ENCODE measurements at places on chromosomes 4 and X.

DNA sequence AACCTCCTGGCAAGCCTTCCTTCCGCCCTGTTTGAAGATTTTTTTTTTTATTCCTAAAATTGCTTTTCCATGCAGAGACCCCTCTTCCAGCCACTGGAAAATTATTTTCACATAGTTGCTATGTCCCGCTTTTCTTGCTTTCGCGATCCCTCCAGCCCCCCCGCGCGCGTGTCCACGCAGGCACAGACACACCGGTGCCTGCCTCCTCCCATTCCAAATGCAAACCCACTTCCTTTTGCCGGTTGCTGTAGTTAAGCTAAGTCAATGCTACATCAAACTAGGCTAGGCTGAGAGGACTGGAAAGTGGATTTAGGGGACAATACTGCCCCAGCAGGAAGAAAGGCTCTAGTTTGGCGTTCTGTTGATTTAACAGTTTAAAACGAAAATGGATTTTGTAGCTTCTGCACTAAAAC is 111.0 kb downstream of the DHX15 start:
- no peak for DNase-seq

DNA sequence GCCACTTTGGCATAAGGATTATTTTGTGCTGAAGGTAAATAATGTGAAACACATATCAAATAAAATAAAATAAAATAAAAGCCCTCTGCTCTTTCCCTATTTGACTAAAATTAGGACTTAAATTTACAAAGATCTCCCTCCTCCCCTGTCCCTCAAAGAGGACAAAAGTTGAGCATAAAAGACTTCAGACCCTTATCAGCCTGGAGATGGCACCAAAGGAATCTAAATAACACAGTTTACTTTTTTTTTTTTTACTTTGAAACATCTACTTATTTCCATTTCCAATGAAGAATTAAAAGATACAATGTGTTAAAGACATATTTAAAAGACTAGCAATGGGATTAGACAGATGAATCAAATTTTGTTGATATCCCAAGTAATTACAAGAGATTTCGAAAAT is 89.7 kb downstream of the EPHA5 start:
- no peak for DNase-seq

DNA sequence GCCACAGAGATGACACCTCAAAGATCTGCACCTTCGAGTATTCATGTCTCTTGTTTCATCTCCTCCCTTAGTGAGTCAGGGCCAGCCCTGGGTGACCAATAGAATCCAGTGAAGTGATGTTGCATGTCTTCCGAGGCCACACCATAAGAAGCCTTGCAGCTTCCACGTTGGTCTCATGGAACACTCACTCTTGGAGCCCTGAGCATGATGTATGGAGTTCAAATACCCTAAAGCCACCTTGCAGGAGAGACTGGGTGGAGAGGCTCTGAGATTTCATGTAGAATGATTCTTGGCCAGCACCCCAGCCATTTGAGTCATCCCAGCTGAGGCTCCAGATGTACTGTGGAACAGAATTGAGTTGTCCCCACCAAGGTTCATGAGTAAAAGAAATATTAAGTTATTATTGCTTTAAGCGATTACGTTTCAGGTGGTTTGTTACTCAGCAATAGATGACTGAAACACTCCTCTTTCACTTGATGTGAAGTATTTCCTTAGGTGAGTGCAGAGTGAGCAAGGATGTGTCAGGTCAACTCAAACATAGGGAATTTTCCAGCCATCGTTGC is 5.0 kb upstream of the RP2 start:
- no peak for DNase-seq

DNA sequence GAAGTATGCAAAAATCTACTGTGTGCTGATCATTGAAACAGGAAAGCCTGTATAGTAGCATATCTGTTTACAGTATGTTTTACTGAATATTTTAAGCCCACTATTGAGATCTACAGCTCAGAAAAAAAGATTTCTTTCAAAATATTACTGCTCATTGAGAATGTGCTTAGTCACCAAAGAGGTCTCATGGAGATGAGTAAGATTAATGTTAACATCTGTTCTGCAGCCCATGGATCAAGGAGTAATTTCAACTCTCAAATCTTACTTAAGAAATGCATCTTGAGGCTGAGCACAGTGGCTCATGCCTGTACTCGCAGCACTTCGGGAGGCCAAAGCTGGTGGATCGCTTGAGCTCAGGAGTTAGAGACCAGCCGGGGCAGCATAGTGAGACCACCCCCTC is 3.3 kb downstream of the RNF4 start:
- no peak for DNase-seq

DNA sequence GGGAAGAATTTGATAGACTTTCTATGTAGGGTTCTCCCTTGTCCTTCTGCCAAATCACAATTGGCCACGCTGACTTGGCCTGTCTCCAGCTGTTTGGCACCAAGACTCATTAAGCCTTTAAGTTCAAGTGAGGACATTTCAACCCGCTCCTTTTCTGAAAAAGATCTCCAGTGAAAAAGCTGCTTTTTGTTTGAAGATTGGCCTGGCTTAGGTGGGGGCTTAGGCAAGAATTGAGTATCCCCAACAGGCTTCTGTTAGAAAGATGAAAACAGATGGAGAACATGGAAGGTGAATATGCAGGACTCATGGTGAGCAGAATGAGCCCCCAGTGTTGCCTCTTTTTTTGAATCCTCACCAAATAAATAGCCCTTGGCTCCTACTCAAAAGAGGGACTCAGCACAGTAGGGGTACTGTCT is 28.5 kb upstream of the LIMCH1 start:
- DNase-seq, result no peak

DNA sequence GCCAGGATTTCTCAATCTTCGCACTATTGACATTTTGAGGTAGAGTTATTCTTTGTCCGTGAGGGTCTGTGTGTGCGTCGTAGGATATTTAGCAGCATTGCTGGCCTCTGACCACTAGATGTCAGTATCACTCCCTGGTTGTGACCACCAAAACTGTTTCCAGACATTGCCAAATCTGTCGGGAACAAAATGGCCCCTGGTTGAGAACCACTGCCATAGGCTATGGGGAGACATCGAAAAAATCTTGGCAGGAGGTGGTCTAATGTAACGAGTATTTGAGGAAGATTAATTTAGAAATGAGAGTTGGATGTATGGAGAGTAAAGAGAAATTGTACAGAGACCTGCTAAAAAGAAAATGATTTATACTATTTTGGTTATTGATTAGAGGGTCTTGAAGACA is 108.4 kb downstream of the DOCK11 start:
- no peak for DNase-seq

- DNase-seq, result no peak
Measured at GRCh38 chrX:12210196-12210815, 72.0 kb downstream of the FRMPD4 start.
